ENCODE measurements at places on chromosomes 3 and 15.

GRCh38 chr3:52494886-52495495, at the start of gene STAB1:
Gene STAB1, plus strand, starts transcription at chr3:52495338. Its CDS starts 76 bp downstream, at chr3:52495414.
- no peak for DNase-seq

GRCh38 chr3:78455712-78456433, 1311.9 kb downstream of the ROBO1 start:
- DNase-seq, result no peak

- DNase-seq, result no peak
These were observed 33.6 kb downstream of the MOBP start for GRCh38 chr3:39501059-39501458.

- no peak for DNase-seq
These were observed 47.2 kb downstream of the TMEM212 start for GRCh38 chr3:171890398-171890797.

DNA sequence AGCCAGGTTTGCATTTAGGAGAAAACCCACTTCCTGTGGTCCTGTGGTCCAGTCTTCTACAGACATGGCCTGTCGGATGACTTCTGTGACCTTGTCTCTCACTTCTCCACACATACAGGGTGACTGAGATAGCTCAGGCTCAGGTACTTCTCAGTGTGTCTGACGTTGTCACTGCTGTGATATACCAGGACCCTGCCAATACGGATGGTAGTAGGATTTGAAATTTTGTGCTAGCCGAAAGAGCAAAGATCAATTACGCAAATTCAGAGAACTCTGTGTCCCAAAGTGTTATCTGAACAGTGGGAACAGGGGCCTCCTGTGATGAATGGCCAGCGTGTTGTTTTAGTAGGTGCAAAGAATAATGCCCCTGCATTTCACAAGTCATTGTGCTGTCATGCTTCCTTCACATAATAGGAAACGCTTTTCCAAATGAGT, 128.9 kb downstream of the MCTP2 start:
- DNase-seq, result no peak
